DND-41 (cell line): ENCODE measurements at places on chromosomes 12 and 14.

- no peak for DNase-seq
These were observed 8.0 kb downstream of the YY1 start for GRCh38 chr14:100246809-100247428.

DNA sequence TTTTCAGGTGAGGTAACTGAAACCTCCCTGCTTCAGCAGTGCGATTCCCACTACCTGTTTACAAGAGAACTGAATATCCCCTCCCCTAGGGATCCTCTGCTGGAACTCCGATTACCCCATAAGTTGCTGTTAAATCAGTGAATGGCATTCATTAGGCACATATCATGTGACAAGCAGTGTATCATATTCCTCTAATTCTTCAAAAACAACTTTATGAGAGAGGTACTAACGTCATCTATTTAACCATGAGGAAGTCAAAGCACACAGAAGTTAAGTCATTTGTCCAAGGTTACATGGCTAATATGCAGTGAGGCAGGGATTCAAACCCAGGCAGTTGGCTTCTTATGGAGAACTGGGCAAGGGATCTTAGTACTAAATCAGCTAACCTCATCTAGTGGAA, 43.9 kb upstream of the PCED1B start:
- DNase-seq: no peak

- peak; percentile 76 for DNase-seq
These were observed 19.0 kb upstream of the RNASE12 start for GRCh38 chr14:20610002-20610765.

DNA sequence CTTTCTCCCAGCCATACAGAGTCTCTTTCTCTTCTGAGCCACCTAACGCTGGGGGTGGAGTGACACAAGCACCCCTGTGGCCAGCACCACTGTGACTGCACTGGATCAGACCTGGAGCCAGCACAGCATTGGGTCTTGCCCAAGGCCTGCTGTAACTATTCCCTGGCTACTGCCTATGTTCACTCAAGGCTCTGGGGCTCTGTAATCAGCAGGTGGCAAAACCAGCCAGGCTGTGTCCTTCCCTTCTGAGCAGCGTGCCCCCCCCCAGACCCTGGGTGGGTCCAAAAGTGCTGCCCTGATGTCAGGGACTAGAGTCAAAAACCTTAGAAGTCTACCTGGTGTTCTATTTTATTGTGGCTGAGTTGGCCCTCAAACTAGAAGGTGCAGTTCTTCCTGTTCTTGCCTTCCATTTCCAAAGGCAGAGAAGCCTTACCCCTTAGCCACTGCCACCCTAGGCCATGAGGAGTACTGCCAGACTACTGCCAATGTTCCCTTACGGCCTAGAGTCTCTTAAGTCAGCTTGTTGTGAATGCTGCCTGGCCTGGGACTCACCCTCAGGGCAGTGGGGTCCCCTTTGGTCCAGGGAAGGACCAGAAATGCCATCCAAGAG, 49.9 kb downstream of the PELI2 start:
- peak; percentile 28 for DNase-seq

DNA sequence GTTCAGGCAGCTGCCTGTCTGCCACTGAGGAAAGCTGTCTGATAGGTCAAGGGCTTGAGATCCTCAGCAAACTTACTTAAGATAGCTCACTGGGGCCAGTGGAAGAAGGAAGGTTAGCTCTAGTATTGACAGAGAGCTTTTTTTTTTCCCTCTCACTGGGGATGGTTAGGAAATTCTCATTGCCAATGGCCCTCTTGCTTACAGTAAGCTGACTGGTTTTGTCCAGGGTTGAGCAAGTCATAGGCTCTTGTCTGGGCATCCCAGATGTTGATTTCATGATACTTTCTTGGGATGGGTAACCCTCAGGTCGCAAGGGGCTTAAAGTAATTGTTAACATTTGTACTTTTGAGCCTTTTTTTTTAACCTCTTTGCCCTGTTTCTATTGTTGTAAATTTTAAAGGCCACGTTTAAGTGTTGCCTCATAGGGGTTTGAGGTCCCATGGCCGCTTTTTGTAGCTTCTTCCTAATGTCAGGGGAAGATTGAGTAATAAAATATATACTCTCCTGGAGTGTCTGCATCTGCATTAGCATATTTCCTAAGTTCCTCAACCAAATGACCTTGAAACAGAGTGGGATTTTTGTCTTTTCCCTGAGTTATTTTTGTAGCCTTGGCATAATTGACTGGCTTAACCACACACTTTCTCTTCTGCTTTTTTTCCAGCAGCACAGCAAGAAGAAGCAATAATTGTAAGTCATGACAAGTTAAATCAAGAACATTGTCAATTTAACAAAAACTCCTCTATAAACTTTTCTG, 716.0 kb downstream of the LRFN5 start:
- DNase-seq: no peak

- DNase-seq: no peak
These were observed 32.6 kb downstream of the PAPLN start for GRCh38 chr14:73269729-73270531.

GRCh38 chr12:68453876-68454275, 121.7 kb upstream of the MDM1 start:
- no peak for DNase-seq

GRCh38 chr14:106067935-106068334, 541.6 kb downstream of the TMEM121 start:
- no peak for DNase-seq

DNA sequence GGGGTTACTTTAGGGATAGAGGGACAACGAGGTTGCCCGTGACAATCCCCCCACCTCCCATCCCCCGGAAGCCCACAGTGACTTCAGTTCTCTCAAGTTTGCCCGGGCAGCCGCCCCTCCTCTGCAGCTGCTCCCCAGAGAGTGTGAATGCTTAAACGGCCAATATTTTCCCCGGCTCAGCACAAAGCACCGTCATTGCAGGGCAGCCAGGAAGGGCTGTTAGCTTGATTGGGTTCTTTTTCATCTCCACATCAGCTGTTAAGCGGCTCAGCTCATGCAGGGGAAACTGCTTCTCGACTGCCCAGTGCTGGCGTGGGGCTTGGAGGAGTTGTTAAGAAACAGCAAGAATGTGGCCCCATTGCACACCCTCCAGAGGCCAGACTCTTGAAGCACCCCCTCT, 120.5 kb upstream of the NCOR2 start:
- peak; percentile 90 for DNase-seq

GRCh38 chr12:85057370-85057963, 21.3 kb downstream of the LRRIQ1 start:
- peak; percentile 21 for DNase-seq

- DNase-seq: no peak
These were observed 12.5 kb upstream of the CRADD start for GRCh38 chr12:93664573-93665138.

DNA sequence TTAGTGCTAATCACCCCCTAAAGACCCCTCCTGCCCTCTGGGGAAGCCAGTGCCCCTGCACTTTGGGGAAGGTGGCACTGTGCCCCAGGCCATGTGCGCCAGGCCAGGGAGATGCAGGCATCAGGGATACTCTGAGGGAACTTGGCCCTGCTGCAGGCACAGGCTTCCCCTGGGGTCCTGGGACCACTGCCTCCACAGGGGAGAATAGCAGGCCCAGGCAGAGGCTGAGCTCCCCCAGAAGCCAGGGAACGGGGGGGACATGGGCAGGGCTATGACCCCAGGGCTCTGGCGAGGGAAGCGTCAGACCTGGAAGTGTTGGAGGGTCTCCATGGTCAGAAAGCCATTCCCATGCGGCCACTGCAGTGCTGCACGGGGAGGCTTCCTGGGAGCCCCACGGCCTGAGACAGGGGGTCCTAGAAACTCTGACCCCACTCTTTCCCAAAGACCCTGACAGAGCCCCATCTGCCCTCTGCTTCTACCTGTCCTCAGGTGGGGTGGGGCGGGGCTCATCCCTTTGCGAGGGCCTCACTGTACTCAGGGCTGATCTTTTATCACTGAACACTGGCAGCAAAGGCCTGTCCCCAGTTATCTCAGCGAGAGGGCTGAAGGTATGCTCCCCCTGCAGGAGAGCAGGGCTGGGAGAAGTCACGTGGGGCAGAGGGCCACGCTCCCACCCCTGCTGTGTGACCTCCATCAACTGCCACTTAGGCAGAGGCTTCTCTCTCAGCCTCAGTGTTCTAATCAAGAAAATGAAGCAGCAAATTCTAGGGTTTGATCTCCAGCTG, 160.0 kb downstream of the CALM1 start:
- no peak for DNase-seq

DNA sequence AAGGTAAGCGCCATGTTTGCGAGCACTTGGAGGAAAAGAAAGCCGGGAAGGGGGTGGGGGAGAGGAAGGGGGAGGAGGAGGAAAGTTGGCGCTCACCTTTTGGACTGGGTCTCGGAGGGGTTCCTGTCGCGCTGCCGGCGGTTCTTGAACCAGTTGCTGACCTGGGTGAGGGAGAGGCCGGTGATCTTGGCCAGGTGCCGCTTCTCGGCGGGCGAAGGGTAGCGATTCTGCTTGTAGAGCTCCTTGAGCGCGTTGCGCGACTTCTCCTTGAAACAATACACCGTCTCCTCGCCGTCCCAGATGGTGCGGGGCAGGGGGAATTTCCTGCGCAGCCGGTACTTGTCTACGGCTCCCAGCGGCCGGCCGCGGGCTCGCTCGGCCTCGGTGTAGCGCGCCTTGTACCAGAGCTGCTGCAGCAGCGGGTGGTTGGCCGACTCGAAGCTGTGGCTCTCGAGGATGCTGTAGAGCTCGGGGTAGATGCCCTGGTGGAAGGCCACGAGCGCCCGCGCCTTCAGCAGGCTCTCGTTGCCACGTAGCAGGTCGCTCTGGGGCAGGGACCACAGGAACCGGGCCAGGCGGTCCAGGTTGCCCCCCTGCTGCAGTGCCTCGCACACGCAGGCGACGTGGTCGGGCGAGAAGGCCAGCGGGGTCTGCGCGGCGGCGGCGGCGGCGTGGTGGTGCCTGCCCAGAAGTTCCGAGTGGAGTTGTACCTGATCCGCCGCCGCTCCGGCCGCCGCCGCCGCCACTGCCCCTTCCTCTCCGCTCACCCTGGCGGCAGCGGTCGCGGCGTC, 840 bp downstream of the SIX4 start:
- DNase-seq: peak; percentile 13

- peak; percentile 82 for DNase-seq
These were observed 3.0 kb downstream of the LTBP2 start for GRCh38 chr14:74608959-74609611.

GRCh38 chr12:26870491-26871419, 37.8 kb upstream of the ITPR2 start:
- DNase-seq: peak; percentile 76

DNA sequence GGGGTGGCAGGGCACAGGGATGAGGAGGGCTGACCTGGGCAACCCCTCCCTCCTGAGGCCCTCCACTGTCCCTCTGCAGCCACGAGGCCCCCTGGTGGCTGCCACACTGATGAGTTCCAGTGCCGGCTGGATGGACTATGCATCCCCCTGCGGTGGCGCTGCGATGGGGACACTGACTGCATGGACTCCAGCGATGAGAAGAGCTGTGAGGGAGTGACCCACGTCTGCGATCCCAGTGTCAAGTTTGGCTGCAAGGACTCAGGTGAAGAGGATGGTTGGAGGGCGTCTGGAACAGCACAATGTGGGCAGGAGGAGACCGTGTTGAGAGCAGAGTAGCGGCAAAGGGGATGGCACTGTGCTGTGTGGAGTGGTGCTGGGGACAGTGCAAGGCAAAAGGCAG, 25.7 kb upstream of the LRP1-AS start:
- DNase-seq: no peak

DNA sequence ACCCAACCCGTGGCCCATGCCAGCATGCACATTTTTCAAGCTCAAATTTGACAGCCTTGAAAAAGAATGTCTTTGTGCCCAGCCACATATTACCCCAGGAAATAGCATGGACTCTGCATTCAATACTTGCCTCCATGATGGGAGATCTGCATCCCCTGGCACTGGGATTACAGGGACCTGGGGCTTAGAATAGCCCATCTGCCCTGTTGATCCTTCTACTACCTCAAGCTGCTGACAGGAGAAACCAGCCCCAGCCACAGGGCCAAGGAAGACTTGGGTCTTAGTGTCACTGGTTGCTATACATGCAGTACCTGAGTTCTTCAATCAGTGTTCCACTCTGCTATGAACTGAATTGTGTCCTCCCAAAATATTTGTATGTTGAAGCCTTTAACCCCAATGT, 85.3 kb downstream of the LRRC74A start:
- no peak for DNase-seq

DNA sequence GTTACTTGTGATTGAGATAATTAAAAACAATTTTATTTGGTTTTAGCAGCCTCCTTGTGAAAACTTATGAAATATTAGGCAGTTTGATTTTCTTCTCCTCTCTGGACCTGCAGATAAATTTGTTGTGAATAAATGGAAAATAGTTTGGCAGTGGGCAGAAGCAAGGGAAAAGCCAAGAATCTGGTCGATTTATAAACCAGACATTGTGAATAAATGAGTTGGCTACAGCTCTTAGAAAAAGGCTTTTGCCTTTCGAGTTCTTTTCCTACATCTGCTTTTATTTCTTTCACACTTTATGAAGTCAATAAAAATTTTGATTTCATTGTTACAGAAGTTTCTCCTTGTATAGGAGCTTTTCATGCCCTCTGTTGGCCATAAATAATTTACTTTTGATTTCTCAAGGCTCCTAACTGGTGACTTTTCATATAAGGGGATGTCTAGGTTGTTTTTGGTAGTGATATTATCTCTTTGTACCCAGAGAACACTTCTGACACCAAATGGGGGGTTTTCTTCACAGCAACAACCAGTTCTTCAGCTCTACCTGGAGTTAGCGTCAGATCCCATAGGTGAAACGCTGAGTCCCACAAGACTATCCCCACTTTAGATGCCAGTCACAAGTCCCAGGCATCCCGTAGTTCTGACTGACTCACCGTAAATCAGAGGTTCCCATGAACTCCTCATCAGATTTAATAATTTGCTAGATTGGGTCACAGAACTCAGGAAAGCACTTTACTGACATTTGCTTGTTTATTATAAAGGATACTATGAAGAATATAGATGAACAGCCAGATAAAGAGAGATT, 136.5 kb upstream of the DNM1L start:
- no peak for DNase-seq

DNA sequence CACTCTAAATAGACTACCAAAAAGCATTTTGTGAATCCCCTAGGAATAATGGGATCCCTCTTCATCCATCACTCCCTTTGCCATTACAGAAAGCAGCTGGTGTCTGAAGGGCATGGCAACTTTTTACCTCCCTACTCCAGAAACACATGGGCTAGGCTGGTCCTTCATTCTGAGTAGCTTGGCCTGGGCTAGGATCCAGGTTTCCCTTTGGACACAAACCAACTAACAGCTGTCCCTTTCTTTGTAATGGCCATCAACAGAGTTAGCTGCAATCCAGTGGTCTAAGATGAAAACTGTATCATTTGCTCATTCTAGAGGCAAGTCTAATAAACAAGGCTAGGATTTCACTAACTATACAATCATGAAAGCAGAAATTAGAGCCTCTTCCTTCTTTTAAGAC, 7.4 kb downstream of the GRIN2B start:
- no peak for DNase-seq
